ENCODE measurements at places on chromosomes 1 and 21.

GRCh38 chr1:44170281-44170823 is 28.9 kb upstream of the KLF18 start:
- no peak for DNase-seq

- no peak for DNase-seq
Observed at GRCh38 chr1:183275322-183275721, 89.3 kb downstream of the LAMC2 start.

GRCh38 chr1:63991685-63992084 is 211.7 kb upstream of the UBE2U start:
- no peak for DNase-seq

DNA sequence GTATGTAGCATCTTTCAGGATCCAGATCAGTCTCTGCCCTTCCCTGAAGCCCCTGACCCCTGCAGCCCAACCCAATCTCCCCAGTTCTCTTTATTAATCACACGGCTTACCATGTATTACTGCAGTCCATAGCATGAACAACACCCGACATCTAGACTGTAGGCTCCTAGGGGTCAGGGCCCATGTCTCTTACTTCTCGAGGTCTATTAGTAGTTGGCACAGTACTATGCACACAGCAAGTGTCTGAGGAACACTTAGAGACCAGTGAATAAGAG is 27.1 kb downstream of the CAMK1G start:
- DNase-seq = no peak

- DNase-seq = no peak
Observed at GRCh38 chr1:50637460-50637859, 214.2 kb upstream of the DMRTA2 start.

- no peak for DNase-seq
Observed at GRCh38 chr21:34302521-34302920, 61.3 kb upstream of the KCNE2 start.

DNA sequence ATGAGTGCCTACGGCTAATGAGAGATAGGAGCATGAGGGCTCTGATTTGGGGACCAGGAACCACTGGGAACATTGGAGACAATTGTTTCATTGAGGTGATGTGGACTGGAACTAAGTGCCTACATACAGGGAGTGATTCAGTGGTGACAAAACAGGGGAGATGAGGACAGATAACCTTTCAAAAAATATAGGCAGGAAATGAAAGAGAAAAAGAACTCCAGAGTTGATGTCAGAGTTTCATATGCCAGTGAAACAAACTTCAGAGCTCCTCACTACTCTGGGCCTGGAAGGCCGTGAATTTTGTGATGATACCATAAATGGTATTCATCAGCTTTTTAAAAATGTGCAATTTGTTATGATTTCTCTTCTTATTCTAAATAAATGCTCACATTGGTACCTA is 39.3 kb downstream of the FASLG start:
- no peak for DNase-seq

DNA sequence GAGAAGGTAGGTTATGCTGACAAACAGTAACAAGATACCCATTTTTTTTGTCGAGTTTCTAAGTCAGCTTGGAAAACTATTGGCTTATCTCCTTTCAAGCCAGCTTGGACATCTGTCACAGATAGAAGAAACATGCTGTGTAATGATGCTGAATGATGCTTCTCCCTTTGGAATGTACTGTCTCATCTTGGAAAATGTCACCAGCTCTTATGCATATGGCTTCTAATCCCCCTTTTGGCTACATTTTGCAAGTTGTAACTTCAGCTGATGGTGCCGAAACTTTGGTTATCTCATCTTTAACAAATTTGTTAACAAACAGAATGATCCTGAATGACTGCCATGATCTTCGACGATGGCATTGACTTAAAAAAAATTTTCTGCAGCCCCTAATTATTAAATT is 68.8 kb upstream of the ST6GALNAC3 start:
- no peak for DNase-seq

DNA sequence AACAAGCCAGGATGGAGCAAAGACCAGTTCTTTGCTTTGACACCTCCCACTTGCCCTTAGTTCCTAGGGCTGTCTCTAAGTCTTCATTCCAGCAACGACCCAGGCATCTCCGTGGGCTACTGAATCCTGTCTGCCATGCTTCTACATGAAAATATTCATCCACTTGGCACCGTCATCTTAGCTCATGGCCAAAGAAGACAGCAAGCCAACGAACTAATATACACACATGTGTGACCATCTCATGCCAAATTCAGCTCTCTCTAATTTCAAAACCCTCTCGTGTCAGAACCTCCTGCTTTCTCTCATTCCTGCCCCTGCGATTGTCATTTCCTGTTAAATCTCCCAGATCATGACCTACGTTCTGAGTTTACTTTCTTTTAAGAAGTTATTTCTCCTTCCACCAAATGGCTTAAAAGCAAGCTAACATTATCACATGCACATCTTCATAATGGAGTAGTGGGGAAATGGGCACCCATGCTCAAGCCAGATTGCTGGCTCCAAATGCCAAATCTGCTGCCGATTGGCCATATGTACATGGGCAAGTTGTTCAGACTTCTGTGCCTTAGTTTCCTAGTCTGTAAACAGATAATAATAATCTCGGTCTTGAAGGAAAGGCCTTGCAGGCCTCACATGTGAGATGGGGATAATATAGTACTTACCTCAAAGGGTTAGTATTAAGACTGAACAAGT is 373.4 kb downstream of the USH2A start:
- DNase-seq = no peak

DNA sequence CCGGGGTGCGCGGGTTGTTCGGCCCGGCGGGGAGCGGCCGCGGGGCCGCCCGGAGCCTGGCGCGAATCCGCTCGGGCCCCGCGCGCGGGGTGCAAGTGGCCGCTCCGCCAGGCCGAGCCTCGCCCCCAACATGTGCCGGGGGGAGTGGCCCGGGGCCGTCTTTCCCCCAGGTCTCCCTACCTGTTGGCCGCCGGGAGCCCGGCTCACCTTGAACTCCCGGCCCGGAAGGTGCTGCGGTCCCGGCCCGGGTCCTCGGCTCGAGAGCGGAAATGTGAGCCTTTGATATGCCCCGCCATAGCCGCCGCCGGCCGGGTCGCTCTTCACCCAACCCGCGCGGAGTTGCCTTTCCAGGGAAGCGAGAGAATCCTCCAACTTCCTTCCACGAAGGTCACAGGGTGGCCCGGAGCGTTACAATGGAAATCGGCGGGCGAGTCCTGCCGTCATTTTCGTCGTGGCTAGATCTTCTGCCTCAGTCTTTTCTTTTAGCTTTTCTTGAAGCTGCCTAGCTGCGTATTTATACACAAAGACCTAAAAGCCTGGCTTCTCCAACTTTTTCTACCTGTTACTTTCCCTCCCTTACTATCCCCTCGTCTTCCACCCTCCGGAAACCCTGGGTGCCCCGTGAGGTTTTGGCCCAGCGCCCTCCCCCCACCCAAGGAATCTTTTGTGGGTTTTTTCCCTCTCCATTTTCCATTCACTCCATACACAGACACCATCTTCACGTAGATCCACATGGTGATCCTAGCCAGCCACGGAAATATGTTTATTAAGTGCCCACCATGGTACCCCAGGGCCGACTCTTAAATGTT is 867 bp downstream of the PTGFRN start:
- no peak for DNase-seq

- no peak for DNase-seq
Observed at GRCh38 chr1:215140135-215140534, 57.6 kb downstream of the KCNK2 start.

DNA sequence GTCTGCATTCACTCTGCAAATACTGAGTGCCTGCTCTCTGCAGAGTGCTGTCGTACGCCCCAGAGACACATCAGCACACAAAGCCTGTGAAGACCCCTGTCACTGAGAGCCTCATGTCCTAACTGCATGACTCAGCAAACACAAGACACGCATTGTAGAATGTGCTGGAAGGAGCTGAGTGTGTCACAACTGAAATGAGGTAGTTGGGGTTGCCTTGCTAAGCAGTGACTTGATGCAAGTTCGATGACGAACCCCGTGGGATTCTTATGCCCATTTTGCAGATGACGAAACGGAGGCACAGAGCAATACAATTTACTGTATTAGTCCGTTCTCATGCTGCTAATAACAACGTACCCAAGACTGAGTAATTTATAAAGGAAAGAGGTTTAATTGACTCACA is 65.1 kb downstream of the RIPK4 start:
- no peak for DNase-seq

DNA sequence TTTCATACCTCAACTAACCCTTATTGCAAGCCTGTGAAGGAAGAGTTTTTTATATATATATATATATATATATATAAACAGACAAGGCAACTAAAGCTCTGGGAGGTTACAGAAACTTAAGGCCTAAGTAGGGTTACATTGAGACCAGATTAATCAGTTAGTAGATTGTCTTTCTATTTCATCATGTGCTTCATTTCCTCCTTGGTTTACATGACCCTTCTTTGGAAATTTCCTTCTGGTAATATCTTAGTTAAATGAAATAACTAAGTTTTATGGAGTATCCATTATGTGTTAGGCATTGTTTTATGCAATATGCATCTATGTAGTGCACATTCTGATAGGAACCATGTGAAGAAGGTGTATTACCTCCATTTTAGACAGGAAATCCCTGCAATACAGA is 112.7 kb downstream of the FGGY start:
- DNase-seq = no peak

Data from NCI-H748 treated with DMSO at 0.1 percent for 48 hours (cell line).